NCI-H460 (cell line): ENCODE measurements at places on chromosomes 16 and 17. TPM values are rescaled to one million over a fixed set of nuclear protein-coding genes. Genes with fewer than 3 reads are reported as not detected.

GLP2R gene
- 86.7 and 106 TPM in 2 replicates for total RNA-seq

EPOP gene
- 9.5 and 11.6 TPM in 2 replicates for total RNA-seq

TNFRSF13B gene
- total RNA-seq = not detected in 2 replicates

TP53TG3 gene
- not detected in 2 replicates for total RNA-seq

C16orf86 gene
- total RNA-seq = 0.27 TPM in 1 of 2 replicates, not detected in the other

ITGAX gene
- not detected in 2 replicates for total RNA-seq

DNA sequence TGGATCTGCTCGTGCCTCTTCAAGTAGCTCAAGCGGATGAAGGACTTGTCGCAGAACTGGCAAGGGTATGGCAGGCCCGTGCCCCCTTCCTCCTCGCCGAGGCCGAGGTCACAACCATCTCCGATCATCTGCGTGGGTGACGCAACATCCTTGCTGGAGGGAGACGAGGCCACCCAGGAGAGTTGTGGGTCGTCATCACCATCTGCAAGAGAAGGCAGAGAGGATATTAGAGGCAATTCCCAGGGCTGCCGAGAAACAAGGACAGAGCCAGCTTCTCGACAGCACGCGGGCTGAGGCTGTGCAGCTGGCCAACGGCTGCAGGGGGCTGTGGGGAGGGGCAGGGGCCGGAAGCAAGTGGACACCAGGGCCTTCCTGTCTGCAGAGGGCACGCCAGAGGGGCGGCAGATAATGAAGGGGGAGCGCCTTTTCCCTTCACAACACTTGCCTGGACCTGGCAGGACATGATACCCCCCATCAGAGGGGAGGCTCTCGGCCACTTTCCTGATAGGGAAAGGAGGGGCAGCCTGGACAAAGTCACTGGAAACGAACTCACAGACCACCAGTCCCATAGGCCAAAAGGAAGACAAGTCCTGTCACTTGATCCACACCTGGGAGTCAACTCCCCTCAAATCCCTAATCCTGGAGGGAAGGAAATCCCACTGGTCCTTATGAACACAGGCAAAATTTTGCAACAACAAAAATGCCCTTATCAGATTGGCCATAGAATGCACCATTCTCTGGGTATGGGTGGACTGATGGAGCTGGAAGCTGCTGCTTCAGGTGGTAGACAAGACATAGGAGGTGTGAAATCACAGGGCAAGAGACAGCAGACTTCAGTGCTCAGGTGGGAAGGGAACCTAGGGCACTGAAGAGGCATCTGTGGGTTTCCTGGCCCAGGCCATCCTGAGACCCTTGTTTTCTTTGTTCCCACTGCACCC is 217.0 kb downstream of the ZNF423 start:
- no peak for DNase-seq

DNA sequence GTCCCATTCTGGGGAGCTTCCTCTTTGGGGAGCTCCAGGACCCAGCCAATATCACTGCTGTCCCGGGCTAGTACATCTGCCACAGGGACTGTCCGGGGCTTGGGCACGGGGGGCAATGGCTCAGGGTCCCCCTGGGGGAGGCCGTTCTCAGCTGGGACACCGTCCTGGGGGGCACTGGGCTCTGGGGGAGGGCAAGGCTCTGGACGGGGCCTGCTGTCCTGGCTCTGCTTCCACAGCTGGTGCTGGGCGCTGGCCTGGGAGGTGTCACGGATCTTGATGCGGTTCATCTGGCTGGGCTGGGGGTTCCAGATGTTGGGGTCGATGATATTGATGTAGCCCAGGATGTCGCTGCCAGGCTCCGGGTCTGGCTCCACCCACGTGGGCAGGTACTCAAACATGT is 26.1 kb downstream of the SLC5A10 start:
- DNase-seq = no peak

DNA sequence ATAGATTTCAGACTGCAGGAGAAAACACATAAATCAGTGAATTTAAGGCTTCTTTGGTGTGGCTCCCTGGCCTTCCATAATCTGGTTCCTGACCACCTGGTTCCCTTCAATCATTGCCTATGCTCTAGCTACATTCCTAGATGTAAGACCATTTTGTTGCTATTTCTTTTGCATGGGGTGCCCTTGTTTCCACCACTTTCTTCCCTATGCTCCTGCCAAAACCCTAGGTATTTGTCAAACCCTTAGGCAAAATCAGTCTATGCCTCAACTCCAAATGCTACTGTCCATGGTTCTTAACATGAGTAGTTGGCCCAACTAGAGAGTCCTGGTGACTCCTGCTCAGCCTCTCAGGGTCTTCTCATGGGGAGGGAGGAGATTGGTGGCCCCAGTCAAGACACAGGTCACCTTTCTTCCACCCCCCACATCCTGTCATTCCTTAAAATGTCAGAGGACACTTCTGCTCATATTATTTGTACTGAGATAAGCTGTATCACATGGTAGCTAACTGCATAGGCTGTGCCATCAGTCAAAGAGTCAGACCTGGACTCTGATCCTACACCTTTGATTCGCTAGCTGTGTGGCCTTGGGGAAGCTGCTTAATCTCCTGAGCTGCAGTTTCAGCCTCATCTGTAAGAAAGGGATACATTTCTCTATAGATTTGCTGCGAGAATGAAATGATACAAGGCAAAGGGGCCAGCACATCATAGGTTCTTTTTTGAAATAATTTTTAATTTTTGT is 15.0 kb downstream of the ACSM5 start:
- no peak for DNase-seq

DNA sequence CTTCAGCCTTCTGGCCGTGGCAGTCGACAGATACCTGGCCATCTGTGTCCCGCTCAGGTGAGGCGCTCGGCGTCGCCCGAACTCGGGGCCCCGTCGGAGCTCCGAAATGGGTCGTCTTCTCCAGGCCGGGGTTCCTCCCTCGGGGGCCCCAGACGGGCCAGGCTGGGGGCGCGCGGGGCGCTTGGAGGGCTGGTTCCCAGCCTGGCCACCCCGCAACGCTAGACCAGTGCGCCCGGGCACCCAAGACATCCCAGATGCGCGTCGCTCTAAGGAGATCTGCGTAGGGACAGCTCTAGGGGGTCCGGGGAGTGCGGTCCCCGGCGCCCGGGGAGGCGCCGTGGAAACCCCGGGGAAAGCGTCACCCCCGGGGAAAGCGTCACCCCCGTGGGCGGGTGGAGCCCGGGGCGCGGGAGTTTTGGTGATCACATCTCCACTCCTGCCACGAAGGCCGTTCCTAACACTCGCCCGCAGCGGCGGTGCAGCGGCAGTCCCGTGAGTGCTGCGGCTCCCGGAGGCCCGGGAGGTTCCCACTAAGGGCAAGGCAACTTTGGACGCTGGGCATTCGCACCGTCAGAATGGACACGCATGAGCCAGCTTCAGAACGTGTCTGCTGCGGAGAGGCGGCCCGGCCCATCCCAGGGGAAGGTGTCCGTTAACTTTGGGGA is 729 bp downstream of the ADORA2B start:
- DNase-seq = no peak

DNA sequence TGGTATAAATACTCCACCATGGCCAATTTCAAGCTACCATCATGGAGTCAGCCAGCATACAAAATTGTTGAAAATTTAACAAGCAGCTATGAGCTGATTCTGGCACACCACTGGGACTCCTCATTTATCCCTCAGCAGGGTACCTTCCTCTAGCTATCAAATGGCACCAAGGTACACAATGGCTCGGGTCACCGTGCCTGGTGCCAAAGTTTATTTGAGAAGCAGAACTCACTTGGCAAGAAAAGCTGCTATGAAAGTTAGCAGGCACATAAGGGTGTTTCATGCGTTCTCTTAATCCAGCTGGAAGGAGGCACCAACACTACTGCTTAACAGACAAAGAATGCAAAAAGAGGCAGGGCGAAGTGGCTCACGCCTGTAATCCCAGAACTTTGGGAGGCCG is 51.6 kb downstream of the IKZF3 start:
- no peak for DNase-seq

- DNase-seq = no peak
Measured at GRCh38 chr17:7114241-7114874, at the start of gene ASGR2. ASGR2 (minus strand) TSS chr17:7114822; CDS start chr17:7114240, 582 bp downstream.

DNA sequence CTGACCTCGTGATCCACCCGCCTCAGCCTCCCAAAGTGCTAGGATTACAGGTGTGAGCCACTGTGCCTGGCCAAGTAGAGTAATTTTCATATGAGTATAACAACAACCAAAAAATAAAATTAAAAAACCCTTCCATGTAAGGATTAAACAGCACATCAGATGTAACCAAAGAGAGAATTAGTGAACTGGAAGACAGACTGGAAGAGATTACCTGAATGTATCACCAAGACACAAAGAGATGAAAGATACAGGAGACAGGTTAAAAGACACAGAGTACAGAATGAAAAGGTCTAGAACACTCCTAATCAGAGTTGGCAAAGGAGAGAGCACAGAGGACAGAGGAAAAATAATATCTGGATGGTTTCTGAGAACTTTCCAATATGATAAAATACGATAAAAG is 1.8 kb upstream of the TNK1 start:
- no peak for DNase-seq

DNA sequence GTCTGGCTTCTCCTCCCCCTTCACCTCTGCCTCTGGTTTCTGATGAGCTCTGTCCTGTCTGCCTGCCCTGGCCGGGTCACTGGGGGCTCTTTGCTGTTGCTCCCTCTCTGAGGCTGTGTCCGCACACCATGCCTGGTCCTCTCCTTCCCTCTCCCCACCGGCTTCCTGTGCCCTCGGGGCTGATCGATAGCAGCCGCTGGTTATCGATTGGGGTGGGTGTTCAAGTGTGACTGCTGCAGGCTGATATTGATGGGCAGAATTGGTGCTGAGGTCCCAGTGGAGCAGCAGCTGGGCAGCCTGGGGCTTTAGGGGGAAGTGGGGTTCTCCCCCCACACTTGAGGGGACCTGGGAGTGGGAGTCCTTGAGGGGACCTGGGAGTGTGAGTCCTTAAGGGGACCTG is 16.4 kb downstream of the MRM1 start:
- DNase-seq = no peak

DNA sequence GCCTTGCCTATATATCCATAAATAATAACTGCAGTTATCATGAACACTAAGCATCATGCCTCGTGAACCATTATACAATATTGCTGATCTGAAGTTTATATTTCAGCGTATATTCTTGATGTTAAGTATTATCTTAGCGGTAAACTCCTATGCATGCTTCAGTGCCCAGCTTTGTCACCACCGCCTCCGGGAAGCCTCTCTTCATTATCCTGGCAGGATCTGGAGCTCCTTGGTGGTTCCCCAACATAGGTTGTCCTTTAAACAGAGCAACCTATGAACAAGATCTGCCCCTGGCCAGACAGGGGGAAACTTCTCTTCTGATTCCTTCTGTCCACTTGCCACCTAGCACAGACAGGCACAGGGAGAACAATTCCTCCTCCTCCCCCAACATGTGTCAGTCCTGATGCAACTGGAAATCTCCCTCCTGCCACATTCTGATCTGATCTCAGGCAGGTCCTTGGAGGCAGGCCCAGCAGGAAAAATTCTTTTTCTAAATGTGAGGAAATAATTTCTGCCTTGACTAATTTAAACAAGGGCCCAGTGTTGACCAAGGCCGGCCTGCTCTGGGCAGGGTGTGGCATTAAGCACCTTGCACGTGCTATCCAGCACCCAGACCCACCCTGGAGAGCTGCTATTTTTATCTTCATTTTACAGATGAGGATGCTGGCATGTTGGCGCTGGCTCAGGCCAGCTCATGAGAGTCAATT is 22.4 kb downstream of the SPNS2 start:
- no peak for DNase-seq

DNA sequence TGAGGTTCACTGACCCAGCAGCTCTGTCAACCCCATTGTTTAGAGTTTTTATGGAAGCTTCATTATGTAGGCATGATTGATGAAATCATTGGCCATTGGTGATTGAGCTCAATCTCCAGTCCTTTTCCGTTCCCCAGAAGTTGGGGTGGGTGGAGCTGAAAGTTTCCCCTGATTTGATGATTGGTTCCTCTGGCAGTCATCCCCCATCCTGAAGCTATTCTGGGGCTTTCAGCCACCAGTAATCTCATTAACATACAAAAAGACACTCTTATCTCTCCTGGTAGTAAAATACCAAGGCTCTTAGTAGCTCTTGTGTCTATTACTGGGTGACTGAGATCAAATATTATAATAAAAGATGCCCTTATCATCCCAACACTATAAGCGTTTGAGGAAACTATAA is 67.1 kb downstream of the TANC2 start:
- DNase-seq = no peak

- no peak for DNase-seq
Measured at GRCh38 chr17:57582881-57583756, 162.0 kb downstream of the CCDC182 start.

DNA sequence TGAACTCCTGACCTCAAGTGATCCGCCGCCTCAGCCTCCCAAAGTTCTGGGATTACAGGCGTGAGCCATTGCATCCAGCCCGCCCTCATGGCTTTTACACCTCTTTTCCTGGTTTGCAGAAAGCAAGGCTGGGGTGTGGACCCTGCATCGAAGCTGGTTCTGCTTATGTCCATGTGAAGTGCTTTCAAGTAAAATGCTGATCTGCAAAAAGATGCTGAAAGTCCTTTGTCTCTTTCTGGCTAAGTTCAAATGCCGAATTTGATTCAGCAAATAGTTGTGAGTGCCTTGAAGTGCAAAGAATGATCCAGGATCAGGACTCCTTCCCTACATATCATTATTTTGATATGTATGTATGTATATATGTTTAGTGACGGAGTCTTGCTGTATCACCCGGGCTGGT is 17.1 kb downstream of the NAA60 start:
- no peak for DNase-seq

- DNase-seq = no peak
Measured at GRCh38 chr16:7167626-7168025, 165.0 kb upstream of the RBFOX1 start.

DNA sequence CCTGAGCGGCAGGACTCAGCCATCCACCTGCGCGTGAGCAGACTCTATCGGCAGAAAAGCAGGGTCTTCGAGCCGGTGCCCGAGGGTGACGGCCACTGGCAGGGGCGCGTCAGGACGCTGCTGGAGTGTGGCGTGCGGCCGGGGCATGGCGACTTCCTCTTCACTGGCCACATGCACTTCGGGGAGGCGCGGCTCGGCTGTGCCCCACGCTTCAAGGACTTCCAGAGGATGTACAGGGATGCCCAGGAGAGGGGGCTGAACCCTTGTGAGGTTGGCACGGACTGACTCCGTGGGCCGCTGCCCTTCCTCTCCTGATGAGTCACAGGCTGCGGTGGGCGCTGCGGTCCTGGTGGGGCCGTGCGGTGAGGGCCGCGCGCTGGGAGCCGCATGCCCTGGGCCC is 14.9 kb downstream of the METRNL start:
- DNase-seq = no peak
